Frontal cortex (tissue), 4 donors: ENCODE measurements at places on chromosomes 2 and 18. TPM values are rescaled to one million over a fixed set of nuclear protein-coding genes. Genes with fewer than 3 reads are reported as not detected.

DNA sequence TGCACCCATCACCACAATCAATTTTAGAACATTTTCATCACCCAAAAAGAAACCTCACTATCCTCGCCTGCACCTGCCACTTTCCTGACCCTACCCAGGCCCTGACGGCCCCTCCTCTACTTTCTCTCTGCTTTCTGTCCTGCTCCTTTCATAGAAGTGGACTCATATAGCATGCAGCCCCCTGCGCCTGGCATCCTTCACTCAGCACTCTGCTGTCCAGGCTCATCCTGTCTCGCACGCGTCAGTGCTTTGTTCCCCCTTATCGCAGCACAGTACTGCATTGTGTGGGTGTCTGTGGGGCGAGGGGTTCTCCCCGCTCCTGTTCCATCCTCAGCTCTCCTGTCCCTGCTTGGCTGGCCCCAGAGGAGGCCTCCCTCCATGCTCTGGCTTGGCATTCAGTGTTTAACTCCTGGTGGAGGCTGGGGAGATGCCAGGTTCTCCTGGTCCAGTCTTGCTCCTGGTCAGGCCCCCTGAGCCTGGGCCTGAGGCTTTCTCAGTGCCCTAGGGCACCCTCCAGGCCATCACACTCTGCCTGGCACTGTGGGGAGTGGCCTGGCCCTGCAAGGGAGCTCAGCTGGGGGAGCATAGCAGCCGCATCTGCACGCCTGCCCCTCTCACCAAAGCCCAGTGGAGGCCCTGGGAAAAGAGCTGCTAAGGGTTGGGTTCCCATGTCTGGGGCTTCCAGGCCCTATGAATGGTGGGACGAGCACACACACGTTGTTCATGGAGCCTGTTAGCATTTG, 6.6 kb upstream of the TUBB6 start:
- no peak for DNase-seq

GRCh38 chr2:168525020-168525419, 68.9 kb downstream of the CERS6 start:
- no peak for DNase-seq

DNA sequence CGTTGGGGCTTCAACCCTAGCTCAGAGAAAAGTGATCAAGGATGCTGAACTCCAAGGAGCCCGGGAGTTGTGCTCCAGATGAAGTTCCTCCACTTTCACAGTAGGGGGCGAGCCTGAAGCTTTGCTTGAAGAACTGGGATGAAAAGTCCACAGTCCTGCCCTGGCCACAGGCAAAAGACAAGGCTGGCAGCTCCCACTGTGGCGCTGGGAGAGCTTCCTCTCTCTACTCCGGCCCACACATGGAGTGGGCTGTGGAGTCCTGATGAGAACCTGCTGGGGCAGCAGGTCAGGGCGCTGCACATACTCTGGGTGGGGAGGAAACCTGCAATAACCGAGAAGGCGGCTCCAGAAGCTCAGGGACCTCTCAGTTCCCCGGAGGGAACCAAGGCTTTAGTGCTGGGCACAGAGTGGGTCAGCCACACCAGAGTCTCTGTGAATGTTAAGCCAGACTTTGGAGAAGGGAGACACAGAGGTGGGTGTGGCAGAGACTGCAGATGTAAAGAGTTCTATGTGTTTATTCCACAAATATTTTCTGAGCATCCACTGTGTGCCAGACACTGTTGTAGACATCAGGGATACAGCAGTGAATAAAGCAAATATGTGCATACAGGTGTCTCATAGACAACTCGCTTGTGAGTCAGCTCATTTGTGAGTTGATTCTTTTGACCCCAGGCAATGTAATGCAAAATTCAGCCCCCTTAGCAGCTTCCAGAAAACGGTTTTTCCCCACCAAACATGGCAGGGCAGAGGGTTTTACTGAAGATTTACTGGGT, 48.0 kb upstream of the MRPL33 start:
- peak; percentile 49 for DNase-seq

- DNase-seq, result no peak
Measured at GRCh38 chr18:79905389-79905911, 46.0 kb downstream of the SLC66A2 start.

- peak; percentile 30 for DNase-seq
Measured at GRCh38 chr2:23824777-23825212, 102.1 kb downstream of the ATAD2B start.

- no peak for DNase-seq
Measured at GRCh38 chr2:95017071-95017501, 8.4 kb upstream of the MAL start.

KIAA2012 gene
- 0.82 TPM for total RNA-seq

DNAJB2 gene
- total RNA-seq, result 46.1 TPM

PCARE gene
- total RNA-seq, result not detected
